T-helper 2 cell (primary cell): ENCODE measurements at places on chromosomes 2 and 18.
A peak's percentile ranks its signal among the peaks of the same experiment; 100 is the strongest.

DNA sequence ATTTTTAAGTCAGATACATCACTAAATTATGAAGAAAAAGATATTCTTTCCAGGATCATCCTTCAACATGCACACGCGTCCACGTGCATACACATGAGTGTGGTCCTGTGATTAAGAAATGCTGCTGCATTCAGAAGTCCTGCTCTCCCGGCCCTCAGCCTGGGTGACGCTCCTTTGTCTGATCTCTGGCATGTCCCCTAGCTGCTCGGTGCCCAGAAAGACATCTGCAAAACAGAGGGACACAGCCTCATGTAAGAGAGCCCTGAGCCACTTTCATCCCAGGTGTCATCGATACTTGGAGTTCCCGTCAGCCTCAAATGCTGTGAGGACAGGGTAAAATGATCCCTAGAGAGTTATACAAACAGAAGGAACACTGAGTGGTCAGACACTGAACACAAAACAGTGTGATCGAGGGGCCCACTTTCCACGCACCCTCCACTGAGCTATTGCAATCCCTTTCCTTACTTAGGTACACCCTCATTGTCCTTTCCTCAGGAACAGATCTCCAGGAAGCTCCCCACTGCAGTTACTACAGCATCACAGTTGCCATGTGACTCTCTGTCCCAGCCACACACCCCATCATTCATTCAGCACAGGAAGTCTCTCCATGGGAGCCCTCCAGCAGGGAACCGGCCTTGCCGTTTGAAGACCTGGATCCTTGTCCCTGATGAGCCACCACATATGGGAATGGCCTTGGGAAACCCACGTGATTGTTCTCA lies 32.1 kb downstream of the CRACDL start:
- no peak for DNase-seq

DNA sequence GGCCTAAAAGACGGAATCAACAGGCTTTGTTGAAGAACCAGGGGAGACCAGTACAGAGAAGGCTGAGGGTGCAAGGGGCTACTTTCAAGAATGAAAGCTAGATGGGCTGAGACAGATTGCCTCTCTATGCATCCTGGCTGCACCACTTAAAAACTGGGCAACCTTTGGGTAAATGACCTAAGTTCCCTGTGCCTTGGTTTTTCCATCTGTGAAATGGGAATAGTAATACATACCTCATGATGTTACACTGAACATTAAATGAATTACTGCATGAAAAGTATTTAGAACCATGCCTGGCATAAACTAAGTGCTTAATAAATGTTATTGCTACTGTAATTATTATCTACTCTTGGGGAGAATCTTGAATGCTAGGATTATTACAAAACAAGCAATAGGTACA lies 106.5 kb downstream of the PRKCE start:
- DNase-seq, result no peak

DNA sequence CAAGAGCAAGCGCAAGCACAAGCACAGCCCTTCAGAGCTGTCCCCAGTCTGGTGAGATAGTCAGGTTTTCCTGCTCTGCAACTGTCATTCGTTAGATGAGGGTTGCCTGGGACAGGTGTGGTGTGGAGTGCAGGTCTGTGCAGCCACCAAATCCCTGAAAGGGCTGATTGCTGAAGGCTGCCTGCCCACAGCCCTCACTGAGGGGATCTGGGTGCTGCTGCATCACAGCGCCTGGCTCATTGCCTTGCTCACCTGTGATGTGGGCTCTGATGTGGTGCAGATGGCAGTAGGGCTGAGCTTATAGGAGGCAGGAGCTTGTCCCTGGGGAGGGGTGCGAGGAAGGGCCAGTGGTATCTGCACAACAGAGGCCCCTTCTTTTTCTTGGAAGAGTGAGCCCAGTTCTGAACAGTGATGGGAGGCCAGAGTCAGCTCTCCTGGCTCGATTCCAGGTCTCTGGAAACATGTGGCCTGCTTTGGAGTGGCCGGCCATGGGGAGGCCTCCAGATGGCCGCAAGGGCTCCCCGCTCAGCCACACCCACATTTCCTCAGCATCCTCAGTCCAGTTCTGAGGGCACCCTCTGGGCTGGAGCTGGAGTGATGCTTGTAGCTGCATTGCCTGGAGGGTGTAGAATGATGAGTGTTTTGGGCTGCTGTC lies 11.4 kb downstream of the UBE2F start:
- DNase-seq, result no peak

- DNase-seq, result no peak
Observed at GRCh38 chr2:99084256-99084655, 57.3 kb upstream of the C2orf15 start.

DNA sequence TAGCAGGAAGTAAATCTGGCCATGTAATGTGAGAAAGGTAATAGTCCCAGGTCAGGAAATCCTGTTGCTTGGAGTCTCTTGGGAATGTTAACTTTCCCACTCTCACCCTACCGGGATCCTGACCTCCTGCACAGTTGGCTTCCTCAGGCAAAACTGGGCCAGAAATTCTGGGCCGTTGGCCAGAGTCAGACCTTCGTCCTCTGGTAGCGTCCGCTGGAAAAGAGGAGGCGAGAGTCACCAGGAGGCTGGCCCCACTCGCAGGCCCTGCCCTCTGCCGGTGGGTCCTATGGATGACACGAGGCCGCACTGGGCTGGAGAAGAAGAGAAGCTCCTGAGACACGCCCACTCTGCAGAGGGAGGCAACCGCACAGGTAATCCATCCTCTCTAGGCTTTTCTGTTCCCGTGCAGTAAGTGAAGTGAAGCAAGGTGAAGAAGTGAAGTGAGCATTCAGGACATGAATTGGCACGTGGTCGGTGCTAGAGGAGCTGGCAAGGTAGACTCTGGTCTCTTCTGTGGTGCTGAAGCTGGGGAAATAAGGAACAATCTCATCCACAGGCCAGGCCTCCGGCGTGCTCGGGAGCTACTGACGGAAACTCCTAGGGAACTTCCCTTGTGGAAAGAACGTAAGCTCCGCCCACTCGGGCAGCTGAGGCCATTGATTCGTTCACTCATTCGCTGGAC lies 182.7 kb upstream of the GLI2 start:
- DNase-seq, result peak; percentile 34

DNA sequence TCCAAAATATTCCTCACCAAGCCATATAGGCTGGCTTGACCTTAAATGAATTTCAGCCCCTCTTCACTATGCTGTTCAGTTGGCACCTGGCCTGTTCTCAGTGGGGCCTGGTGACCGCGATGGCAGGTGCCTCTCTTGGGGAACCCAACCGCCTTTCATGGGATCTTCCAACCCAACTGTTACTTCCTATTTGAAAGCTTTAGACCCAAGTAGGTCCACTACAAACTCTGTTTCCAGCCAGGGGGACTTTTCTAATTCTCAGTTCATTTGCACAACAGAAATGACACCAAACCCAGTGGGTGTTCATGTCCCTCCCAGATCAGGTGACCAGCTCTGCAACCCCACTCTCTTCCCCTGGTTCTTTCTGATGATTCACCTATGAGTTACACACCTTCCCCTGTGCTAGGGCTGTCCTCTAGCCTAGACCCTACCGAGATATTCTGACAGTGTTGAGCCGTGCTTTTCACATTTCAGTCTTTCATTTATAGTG lies 35.6 kb upstream of the NDUFV2 start:
- DNase-seq, result no peak

DNA sequence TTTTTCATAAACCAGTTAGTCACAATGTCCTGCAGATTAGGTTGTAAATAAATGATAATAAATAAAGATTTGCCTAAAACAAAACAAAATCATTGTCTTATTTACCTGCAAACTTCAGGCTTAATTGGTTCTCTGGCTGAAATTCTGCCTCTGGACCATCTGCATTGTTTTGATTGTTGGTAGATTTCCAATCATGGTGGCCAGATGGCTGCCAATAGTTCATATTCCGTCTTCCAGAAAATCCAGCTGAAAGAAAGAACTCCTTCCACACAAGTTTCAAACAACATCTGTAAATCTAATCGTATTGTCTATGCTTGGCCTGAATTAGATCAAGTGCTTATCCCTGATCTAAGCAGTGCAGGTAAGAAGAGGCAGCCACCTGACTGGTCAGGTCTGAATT lies 771.1 kb upstream of the ZEB2 start:
- DNase-seq, result no peak

- DNase-seq, result no peak
Observed at GRCh38 chr2:177264209-177264692, 276 bp downstream of the NFE2L2 start.

- DNase-seq, result no peak
Observed at GRCh38 chr2:43777306-43777926, 3.6 kb downstream of the DYNC2LI1 start.

- DNase-seq, result no peak
Observed at GRCh38 chr2:45089554-45090261, 80.5 kb upstream of the SIX2 start.

- DNase-seq, result no peak
Observed at GRCh38 chr2:223102040-223102400, 50.0 kb downstream of the KCNE4 start.

DNA sequence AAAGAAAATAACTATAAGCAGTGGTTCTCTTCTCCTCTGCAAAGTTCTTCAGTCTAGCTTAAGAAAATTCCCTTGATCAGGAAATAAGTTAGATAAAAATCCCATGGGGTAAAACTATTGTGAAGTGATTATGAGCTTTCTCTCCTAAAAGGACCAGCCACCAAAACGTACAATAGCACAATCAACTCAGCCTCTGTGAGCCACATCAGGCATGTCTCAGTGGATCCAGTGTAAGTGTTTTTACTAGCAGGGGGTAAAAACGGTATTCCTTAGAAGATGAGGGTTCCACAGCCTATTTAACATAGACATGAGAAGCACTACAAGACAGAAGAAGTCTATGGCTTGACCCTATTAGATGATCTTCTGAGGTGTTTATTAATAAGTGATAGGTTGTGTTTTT lies 503.2 kb downstream of the PIK3C3 start:
- DNase-seq, result no peak

DNA sequence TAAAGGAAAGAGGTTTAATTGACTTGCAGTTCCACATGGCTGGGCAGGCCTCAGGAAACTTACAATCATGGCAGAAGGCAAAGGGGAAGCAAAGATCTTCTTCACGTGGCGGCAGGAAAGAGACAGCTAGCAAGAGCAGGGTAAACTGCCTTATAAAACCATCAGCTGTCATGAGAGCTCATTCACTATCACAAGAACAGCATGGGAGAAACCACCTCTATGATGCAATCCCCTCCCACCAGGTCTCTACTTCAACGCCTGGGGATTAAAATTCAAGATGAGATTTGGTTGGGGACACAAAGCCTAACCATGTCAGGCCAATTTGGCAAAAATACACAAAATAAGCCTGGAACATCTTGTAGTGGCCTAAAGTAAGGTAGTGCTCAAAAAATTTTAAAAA lies 152.6 kb downstream of the COL6A3 start:
- DNase-seq, result no peak

DNA sequence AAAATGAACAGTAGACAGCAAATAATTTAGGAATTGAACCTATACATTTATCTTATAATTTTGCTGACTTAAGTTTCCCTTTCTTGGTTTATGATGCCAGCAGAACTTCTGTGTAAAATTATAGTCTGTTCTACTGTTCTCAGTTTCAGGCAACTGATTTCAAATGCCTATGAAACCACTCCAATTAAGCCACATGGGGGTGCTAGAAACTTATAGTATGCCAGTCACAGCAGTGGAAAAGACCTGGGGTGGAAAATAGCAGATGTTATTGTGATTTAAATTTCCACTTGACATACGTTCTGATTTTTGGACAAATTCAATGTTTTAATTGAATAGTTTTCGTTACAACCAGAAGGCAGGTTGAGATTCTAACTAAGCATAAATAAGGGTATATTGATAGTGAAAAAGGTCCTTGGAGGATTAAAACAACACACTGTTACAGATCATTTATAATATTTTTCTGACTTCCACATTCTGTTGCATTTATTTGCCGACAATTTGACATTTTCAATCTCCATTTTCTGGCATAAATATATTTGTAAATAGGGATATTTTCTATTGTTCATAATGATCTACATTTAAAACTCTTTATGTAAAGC lies 61.4 kb downstream of the CPS1 start:
- no peak for DNase-seq

DNA sequence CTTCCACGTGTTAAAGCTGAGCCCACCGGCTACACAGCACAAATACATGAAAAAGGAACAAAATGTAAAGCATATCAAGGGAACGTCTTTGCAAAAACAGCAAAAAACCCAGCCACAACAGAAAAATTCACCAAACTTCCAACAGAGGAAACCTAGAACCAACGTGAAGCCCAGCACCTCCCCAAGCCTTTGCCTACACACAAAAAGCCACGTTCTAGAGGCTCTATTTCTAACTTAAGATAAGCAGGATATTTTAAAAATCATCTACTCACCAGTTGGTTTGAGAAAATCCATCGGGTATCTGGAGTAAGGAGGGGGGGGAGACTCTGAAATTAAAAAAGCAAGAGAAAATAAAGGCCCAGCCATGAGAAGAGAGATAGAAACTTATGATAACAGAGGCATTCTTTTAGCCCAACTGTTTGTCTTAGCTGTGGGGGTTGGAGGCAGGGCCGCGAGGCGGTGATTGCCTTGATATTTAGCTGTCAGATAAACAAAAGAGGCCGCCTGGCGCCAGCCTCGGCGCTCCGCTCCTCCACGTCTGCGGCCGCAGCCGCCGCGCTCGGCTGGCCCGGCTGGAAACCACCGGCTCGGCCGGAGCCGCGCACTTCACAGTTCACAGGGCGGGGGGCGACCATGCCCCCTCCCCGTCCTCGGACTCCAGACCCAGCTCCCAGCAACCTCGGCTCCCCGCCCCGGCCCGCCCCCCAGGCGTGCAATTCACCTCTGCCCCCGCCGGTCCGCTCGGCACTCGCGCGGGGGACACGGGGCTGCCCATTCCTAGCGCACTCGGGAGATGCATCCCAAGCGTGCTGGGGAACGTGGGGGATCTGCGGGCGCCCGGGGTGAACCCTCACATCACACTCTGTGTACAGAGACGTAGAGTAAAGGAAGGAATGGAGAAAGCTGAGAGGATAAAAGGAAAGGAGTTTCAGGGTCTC lies 2.4 kb downstream of the SMAD7 start:
- no peak for DNase-seq

- no peak for DNase-seq
Observed at GRCh38 chr2:141041281-141041680, 1089.5 kb downstream of the LRP1B start.

DNA sequence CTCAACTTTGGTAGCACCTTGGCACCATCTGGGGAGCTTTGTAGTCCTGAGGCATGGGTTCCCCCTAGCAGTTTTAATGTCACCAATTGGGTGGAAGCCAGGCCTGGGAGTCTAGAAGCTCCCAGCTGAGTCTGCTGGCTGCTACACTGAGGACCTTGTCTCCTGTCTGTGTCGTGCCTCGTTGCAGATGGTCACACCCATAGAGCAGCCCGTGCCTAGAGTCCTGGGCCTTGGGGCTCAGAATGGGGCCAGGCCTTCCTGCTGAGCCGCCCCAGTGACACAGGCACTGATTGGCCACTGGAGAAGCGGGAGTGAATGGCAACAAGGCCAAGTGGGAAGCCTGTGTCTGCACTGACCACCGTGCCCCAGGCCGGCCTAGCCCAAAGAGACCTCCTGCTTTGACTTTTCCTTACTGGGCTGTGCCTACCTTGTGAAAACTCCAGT lies 113.2 kb downstream of the SH3RF3 start:
- no peak for DNase-seq
